T-helper 2 cell (primary cell): ENCODE measurements at places on chromosomes 7 and 10.

DNA sequence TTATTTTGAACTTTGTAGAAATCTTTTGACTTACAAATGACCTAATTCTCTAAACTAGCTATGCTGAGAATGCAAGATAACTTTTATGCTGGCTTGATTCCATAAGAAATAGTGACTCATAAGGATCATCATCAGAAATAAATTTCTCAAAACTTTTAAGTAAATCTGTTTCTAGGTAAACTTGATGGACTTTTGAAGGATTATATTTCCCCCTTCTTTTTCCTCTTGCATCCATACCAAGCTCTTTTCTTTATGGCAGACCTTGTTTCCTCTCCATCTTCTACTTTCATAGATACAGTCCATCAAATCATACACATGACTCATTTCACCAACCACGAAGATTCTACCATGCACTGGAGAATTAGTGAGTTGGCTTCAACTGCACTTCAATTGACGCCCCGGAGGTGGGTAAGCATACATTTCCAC, 336.3 kb downstream of the KCNMA1 start:
- DNase-seq, result no peak

DNA sequence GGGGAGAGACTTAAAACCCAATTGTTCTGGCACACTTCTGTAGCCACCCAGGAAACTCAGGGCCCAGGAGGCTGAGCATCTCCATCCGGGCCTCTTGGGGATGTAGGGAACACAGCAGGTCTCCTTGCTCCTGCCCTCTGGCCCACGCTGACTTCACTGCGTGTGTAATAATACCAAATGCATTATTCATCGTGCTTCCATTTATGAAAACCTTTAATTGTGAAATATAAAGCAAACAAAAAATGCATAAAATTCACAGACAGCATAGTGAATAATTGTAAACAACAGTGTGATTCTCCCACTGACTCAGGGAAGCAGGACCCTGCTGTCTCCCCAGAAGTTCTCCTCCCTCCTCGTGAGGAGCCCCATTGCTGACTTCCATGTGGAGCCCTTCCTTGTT, 70.3 kb upstream of the SHH start:
- no peak for DNase-seq

DNA sequence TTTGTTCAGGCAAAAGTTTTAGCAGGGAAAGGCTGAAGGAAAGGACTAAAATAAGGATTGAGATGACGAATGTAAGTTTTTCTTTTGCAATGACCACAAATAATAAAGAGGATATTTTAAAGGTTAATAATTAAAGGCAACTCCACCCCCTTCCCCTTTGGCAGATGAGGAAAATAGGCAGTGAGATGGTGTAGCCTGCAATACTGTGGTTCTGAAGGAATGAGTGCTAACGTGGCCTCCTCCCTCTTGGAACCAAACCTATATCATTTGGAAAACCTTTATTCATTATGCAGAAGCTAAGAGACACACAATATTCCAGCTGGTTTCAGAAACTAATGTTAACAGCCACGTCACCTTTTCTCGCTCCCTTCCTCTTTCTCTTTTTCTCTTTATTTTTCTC, 70.9 kb upstream of the COL1A2 start:
- DNase-seq, result no peak

GRCh38 chr10:84049645-84050011, 89.7 kb upstream of the GHITM start:
- no peak for DNase-seq

- DNase-seq, result no peak
These were observed 726.9 kb downstream of the TNS3 start for GRCh38 chr7:46854958-46855473.

- no peak for DNase-seq
These were observed 44.5 kb downstream of the TBATA start for GRCh38 chr10:70740406-70741288.

DNA sequence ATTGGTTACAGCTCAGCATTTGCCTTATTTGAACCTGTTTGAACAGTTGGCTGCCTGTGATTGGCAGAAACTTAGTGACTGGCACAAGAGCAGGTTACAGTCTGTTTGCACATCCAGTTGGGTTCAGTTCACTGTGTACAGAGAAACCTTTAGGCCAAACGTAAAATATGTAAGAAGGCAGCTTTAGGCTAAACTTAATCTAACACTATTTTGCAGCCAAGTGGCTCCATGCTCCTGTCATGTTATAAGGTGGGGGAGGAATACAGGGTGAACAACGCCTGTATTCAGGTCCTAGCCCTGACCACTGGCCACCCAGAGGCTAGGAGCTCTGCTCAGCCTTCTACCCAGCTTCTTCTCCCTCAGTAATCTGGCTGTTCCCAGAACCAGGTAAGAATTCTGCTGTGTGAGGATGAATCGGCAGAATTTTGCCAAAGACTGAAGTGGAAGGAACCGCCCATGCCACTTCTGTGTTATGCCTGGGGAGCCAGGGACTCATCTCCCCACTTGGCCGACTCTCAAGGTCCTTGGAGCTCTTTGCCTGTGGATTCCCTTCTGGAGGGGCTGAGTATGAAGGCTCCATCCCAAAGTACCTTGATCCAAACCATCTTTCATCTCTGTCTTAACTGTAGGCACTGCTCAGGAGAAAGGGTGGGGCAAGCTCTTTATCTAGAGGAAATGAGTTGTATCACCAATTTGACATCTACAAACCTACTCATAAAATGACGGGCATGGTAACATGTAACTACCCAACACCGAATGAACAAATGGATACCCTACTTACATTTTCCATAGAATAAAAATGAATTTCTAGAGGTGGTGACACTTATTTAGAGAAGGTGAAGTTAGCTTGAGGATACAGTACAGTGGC, 164.4 kb upstream of the NAMPT start:
- DNase-seq, result no peak

DNA sequence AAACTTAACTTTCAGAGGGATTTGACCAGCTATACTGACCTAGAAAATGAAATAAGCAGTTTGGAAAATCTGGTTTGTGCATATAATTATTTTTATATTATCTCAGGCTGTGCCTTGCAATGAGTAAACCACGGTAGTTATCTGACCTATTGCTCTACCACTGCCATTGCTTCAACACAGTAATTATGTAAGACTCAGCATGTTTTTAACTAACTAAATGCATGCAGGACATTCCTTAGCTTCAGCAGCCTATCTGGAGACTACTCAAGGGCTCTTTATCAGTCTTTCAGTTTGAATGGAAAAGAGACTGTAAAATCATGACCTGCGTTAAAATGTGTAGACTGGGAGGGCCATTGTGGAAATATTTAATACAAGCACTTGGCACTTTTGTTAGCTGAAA, 22.5 kb downstream of the CHN2 start:
- DNase-seq, result no peak

DNA sequence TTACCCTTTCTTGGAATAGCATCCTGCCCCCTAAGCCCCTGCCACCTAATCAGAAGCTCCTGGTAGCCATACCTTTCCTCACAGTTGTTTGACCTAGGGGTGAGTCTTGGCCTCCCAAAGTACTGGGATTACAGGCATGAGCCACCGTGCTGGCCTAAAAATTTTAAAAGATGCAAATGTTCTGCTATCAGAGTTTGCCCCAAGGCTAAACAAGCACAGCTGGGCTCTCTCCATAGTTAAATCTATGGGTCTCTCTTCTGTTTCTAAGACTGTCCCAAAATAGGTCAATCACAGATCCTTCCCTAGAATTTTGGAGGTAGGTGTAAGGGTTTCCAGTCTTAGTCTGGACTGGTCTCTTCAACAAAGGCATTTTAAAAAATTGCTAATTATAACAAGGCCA, 12.9 kb upstream of the UBN2 start:
- no peak for DNase-seq

GRCh38 chr7:136997735-136998134, 129.3 kb downstream of the CHRM2 start:
- DNase-seq, result no peak

GRCh38 chr7:100685631-100686145, 8.4 kb downstream of the GIGYF1 start:
- DNase-seq, result no peak

DNA sequence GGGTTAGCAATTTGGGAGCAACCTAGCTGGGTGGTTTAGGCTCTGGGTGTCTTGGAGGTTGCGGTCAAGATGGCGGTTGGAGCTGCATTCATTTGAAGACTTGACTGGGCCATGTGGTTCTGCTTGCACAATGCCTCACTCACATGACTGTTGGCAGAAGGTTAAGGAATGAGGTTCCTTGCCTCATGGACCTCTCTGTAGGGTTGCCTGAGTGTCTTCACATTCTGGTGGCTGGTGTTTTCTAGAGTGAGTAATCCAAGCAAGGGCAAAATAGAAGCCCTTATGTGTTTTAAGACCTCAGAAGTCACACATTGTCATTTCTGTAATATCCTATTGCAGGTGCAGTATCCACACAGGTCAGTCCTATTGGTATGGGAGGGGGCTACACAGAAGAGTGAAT, 52.0 kb downstream of the CDK14 start:
- DNase-seq, result no peak

DNA sequence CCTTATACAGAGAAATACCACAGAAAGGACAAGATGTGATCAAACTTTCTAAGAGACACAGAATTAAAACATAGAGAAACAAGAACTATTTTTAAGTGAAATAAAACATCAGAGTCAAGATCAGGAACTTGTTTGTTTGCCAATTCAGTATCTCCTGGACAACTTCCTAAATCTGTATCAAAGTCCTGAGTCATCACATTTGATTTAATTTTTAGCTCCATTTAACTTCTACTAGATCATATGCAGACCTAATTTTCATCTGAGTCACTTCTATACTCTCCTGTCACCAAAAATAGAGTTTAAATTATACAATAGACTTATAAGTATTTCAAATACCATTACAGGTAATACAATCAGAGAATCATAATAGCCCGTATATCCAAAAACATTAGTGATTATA, 268.1 kb downstream of the PRKG1 start:
- DNase-seq, result no peak

DNA sequence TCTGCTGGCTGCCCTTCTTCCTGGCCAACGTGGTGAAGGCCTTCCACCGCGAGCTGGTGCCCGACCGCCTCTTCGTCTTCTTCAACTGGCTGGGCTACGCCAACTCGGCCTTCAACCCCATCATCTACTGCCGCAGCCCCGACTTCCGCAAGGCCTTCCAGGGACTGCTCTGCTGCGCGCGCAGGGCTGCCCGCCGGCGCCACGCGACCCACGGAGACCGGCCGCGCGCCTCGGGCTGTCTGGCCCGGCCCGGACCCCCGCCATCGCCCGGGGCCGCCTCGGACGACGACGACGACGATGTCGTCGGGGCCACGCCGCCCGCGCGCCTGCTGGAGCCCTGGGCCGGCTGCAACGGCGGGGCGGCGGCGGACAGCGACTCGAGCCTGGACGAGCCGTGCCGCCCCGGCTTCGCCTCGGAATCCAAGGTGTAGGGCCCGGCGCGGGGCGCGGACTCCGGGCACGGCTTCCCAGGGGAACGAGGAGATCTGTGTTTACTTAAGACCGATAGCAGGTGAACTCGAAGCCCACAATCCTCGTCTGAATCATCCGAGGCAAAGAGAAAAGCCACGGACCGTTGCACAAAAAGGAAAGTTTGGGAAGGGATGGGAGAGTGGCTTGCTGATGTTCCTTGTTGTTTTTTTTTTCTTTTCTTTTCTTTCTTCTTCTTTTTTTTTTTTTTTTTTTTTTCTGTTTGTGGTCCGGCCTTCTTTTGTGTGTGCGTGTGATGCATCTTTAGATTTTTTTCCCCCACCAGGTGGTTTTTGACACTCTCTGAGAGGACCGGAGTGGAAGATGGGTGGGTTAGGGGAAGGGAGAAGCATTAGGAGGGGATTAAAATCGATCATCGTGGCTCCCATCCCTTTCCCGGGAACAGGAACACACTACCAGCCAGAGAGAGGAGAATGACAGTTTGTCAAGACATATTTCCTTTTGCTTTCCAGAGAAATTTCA, 1.7 kb downstream of the ADRB1 start:
- no peak for DNase-seq

- no peak for DNase-seq
These were observed 40.9 kb upstream of the FHIP2A start for GRCh38 chr10:114780577-114781184.

DNA sequence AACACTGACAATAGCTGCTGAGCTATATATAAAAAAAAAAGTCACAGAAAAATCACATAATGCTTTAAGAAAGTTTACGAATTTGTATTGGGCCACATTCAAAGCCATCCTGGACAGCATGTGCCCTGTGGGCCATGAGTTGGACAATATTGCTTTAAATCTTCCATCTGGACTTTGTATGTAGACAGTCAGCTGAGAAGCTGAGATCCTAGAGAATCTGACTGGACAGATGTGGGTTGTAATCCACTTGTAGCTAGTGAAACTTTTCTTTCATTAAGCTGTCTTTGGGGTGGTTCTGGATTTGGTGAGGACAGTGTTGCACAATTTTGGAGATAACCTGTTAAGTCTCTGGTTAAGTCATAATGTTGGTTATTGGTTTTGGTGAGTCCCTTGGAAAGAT, 824.5 kb downstream of the CCSER2 start:
- DNase-seq, result no peak

DNA sequence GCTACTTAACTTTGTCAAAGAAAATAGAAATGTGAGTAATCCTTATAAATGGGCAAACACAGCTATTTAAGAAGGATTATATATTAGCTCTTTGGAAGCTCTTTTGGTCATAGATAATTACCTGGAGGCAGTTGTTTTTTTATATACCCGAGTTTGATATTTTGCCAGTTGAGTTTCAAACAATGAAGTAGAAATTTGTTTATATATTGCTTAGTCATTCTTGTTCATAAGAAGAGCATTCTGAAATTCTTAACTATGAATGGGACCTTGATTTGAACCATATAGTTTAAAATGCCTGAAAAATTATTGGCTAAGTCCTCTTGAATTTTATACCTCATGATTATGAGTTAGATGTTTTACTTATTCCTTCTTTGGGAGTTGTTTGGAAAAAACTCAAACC, 36.4 kb downstream of the MINPP1 start:
- DNase-seq, result no peak

DNA sequence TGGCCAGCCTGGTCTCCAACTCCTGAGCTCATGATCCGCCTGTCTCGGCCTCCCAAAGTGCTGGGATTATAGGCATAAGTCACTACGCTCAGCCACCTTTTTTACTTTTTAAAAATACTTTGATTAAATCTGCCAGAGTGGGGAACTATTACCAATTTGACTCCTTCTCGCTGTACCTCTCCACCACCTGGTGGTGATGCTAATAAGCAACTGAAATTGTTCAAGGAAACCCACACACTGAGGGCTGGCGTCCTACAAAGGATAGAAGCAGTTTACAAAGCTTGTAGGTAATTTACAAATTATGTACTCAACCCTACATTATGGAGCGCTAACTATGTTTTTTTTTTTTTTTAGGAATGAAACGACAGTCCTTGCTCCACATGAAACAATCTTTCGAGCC, 111.1 kb downstream of the CPED1 start:
- no peak for DNase-seq
